ENCODE measurements at places on chromosomes 16 and 17.

DNA sequence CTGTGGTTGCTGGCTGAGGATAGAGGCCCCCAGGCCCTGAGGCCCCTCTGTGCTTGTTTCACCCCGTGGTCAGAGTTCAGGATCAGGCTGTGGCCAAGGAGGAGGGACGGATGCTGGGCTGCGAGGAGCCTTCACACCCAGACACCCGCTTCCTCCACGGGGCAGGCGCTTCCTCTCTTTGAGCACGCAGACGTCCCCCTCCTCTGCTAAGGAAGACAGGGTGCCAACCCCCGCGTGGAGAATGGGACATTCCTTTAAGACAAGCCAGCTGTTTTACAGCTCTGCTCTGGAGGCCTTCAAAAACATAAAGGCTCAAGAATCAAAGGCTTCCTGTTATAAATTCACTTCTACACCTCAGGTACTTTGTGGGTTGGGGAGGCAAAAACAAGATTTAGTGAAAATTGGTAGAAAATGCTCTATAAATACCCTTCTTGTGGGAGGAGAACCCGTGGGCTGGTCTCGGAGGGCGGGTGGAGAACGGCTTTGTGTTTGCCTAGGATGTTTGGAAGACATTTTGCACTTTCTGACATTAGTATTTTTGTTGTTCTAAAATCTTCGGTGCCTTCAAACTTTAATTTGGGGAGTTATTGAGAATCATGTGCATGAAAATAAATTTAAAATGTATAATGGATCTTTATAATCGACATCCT, 60.8 kb upstream of the FOXF1 start:
- DNase-seq: no peak

DNA sequence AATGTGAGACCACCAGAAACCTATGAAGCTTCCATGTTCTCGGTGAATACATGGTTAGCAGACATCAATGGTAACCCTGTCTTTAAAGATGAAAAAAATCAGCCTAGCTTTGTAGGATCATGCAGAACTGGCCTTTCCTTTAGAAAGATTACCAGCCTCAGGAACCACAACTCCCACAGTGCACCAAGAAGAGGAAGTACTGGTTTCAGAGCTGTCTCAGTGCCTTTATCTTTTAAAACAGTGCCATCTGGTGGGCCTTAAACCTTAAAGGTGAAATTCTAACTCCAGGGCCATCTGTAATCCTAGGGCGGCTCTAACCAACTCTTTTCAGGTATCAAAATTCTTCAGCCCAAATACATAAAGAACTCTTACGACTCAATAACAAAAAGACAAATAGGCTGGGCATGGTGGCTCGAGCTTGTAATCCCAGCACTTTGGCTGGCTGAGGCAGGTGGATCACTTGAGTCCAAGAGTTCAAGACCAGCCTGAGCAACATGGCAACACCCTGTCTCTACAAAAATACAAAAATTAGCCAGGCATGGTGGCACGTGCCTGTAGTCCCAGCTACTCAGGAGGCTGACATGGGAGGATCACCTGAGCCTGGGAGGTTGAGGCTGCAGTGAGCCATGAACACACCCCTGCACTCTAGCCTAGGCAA, 5.4 kb downstream of the ATPAF2 start:
- peak; percentile 76 for DNase-seq

GRCh38 chr16:83932304-83932703, 20.7 kb upstream of the OSGIN1 start:
- no peak for DNase-seq

GRCh38 chr17:29433541-29433940, 43.4 kb downstream of the TAOK1 start:
- DNase-seq: no peak

GRCh38 chr16:51328733-51329132, 177.7 kb upstream of the SALL1 start:
- no peak for DNase-seq

DNA sequence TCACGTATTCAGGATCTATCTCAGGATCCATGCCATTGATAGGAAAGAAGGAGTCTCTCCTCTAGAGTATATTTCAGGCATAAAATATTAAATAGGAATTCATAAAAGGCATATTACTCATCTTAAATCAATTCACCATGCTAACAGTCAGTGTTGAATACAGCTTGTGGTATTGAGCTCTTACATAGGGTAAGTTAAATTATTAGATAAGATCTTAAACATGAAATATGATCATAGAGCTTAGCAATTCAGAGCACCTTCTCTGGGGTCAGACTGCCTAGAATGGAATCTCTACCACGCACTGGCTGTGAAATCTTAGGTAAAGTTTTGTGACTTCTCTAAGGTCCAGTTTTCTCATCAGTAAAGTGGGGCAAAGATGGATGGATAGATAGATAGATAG, 20.7 kb downstream of the MARCHF10 start:
- no peak for DNase-seq

GRCh38 chr17:6555331-6556120, 829 bp downstream of the PITPNM3 start:
- DNase-seq: peak; percentile 82

GRCh38 chr17:72110942-72111318, 9.9 kb upstream of the SOX9 start:
- DNase-seq: no peak

DNA sequence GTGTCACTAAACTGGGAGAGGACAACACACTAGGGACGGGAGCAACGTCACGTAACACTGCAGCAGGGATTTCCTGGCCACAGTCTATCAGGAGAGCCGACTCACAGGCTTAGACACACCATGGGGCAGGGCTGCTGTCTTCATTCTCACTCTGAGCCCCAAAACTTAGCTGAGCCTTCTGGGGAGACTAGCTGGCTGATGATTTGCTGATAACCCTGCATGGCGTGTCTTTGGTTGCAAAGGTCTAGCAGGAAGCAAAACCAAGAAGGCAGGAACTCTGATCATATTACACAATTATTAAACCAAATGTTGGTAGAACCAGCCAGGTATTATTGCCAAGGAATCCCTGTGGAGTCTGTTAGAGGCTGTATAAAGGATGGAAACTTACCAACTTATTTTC, 345.0 kb downstream of the SLC39A11 start:
- DNase-seq: no peak

DNA sequence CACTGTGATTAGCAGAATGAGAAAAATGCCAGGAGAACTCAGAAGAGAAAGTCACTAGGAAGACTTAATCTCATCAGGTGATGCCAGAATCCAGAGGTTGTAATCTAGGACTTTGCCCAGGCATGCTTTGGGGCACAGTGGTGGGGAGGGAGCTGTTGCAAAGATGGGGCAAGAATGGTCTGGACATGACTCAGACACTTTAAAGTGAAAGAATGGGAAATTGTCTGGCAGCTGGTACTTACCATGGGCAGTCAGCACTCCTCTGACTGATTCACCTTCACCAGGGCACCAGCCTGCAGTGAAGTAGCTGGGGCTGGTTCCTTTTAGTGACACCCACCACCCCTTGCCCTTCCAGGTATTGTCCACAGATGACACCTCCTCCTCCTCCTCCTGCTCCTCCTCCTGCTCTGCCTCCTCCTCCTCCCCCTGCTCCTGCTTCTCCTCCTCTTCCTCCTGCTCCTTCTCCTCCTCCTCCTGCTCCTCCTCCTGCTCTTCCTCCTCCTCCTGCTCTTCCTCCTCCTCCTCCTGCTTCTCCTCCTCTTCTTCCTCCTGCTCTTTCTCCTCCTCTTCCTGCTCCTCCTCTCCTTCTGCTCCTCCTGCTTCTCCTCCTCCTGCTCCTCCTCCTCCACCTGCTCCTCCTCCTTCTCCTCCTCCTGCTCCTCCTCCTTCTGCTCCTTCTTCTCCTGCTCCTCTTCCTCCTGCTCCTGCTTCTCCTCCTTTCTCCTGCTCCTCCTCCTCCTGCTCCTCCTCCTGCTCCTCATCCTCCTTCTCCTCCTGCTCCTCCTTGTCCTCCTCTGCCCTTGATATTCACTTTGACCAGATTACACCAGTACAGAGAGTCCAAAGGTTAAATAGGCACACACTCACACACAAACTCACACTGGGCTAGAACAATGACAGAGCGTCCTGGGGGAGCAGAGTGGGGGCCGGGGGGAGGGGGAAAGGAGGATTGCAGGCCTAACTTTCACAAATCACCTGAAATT, at the start of gene CHD9NB:
Gene CHD9NB, minus strand, starts transcription at position 379 of the 983 bp plus-strand sequence. CDS start 8,739 bp downstream, outside the sequence.
- peak; percentile 84 for DNase-seq

DNA sequence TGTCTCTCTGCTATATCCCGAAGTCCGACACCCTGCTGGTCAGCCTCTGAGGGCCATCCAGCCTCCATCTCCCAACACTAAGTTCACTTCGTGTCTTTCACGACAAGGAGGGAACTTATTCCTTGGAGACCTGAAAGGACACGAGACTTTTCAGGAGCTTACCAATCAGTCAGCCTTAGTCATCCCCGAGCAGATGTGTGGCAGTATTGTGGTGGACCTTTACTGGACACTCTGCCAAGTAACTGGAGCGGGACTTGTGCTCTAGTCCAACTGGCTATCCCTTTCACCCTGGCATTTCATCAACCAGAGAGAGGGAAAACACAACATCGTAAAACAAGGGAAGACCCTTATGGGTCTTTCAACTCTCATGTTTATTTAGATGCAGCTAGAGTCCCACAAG, 87.1 kb downstream of the EMP2 start:
- DNase-seq: no peak

DNA sequence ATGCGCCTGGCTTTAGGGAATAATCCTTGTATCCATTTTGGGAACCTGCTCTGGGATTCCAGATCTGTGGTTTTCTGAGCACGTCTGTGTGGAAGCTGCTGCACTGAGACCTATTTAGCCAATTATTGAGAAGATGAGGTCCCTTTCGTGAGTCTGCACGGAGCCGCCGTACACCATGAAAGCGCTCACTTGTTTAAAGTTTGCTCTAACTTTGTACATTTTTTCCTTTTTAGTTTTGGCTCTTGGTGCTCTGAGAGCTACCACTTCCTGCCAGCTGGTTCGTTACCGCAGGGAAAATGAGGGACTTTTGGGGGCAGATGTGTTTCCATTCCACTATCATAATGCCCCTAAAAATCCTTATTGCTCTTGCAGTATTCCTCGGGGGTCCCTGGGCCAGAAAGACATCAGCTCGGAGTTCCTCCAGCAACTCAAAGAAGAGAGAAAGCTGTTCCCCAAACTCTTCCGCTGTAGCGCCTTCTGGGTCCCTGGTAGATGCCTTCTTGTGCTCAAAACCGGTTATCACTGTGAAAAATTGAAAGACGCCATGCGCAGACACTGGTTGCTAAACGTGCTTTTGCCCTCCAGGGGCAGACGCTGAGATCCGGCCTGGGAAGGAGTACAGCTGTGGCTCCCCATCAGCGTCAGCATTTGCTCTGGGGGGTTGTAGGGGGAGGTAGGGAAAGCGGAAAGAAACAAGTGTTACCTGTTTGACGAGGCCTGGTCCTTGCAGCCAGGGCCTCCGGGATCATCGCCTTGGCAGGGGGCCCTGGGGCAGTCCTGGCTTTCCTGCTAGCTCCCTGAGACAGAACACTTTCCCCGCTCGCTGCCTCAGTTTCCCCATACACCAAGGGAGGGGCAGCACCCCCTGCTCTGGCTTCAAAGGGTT, 238.1 kb downstream of the MRTFB start:
- no peak for DNase-seq

- no peak for DNase-seq
Measured at GRCh38 chr17:19424934-19425868, 14.2 kb downstream of the RNF112 start.

GRCh38 chr16:48250520-48251278, 3.4 kb upstream of the ABCC11 start:
- DNase-seq: no peak

- DNase-seq: no peak
Measured at GRCh38 chr16:84334058-84334457, 34.3 kb upstream of the ATP2C2 start.

- no peak for DNase-seq
Measured at GRCh38 chr17:50420419-50421112, 5.5 kb upstream of the ACSF2 start.

DNA sequence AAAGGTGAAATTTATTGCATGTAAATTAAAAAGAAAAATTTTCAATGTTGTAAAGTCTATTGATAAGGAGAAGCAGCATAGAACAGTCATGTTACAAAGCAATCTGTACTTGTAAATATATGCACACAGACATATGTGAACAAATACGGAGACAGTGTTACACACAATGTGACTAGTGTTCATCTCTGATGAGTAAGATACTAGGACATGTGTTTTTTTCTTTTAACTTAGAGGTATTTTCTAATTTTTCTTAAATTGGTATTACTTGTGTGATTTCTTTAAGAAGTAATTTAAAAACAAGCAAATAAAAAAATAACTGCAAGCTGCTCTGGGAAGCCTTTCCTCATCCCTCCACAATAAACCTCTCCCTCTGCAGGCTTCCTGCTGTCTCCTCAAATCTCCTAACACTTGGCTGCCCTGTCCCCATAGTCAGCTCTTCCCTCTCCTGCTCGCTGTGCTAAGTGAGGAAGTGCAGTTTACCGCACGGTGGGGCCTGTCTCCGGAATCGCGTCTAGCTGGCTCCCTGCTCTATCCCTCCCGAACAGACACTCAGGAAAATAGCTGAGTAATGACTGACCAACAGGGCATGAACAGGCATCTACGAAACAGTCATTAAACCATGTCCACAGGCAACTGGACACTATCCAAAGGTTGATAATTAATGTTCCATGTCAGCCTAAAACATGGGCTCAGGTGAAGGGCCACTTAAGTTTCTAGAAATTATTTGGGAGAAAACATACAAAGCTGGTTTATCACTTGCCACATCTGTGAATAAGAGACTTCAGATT, 35.9 kb downstream of the CMTM4 start:
- DNase-seq: peak; percentile 95

GRCh38 chr17:57762452-57763395, 17.6 kb upstream of the CCDC182 start:
- no peak for DNase-seq

- no peak for DNase-seq
Measured at GRCh38 chr17:59355030-59355701, 23.7 kb downstream of the YPEL2 start.

DNA sequence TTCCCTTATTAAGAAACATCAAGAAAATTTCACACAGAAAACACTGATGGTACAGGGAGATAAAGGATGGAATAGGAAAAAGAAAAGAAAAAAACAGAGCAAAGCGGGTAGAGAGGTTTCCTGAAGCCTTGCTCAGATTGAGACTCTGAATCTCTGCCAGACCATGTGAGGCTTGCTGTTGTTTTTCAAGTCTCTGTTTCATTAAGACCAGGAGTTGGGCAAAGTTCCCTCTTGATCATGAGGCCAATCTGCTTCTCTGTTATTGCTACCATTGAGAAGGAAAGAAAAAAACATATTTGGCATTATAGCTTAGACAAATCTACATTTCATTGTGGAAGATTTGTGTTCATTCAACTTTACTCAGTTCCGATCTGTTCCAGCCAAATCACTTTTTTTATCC, 201.6 kb upstream of the SOX9 start:
- DNase-seq: no peak

DNA sequence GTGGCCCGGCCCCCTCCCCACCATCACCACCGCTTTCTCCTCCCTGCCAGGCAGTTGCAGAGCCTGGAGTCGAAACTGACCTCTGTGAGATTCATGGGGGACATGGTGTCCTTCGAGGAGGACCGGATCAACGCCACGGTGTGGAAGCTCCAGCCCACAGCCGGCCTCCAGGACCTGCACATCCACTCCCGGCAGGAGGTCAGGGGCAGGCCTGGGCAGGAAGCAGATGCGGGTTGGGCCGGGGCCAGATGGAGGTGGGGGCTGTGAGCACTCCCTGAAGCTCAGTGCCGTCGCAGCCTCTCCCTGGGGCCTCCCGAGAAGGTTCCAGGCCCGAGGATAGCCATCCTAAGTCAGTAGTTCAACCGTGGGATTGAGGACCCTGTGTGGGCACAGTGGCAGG, 14.2 kb upstream of the ADGRG3 start:
- DNase-seq: no peak

Data from RCC 7860 (cell line).